NCI-H526 (cell line): ENCODE measurements at places on chromosomes 6 and 20.

DNA sequence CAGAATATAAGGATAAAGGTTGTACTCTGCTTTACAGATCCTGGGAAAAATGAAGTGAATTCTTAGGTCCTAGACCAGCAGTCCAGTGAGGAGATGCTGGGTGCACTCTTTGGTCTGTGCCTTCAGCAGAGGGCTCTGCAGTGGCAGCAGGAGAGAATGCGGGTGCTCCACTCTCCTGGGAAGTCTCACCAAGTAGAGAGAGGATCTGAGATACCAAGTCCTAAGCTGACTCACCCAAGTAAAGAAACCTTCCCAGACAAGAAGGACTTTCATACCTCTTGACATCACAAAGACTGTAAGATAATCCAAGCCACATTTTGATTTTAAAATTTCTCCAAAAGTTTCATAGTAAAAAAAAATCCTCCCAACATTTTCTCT, 116.9 kb upstream of the EMILIN3 start:
- no peak for DNase-seq

DNA sequence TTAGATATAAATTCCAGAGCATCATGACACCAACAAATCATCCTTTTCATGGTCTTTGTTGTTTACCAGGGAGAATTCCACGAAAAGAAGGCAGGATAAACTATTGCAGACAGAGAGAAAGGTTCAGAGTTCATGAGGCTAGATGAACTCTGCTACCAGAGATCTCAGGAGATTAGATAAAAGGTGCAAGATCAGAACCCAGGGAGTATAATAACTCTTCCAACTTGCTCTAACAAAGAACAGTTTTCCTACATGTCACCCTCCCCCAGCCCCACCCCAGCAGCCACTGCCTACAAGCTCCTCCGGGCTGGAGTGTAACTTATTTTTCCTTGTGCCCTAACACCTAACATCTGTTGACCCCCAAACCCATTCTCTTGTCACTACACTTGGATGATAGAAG, 13.9 kb upstream of the CITED2 start:
- DNase-seq: no peak

GRCh38 chr20:16528078-16528477, 45.2 kb downstream of the KIF16B start:
- DNase-seq: peak; percentile 57

DNA sequence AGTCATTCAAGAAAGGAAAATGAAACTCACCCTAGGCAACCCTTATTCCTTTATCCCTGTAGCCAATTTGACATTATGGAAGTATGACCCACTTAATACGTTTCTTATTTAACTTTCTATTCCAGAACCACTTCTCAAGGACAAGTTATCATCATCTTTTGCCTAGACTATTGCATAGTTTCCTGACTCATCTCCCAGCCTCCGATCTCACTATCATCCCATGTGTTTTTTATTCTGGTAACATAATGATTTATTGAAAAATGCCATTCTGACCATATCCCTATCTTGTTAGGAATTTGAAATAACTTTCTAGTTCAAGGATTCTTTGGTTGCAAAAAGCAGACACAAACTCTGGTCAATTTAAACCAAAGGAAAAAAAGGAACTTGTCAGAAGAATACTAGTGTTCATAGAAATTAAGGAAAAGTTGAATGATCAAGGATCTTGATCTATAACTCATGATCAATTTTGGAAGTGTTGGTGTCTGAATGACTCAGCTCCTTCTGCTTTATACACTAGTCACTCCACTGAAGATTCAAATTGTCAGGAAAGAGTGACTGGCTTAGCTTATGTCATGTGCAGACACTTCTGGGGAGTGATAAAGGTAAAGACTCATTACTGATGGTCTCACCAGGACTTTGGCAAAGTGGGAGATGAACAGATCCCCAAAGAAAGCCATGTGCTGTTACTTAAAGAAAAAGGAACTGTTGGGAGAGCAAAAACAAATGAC, 8.5 kb upstream of the TINAG start:
- no peak for DNase-seq

GRCh38 chr6:40439026-40439800, 148.0 kb downstream of the LRFN2 start:
- DNase-seq: peak; percentile 14

DNA sequence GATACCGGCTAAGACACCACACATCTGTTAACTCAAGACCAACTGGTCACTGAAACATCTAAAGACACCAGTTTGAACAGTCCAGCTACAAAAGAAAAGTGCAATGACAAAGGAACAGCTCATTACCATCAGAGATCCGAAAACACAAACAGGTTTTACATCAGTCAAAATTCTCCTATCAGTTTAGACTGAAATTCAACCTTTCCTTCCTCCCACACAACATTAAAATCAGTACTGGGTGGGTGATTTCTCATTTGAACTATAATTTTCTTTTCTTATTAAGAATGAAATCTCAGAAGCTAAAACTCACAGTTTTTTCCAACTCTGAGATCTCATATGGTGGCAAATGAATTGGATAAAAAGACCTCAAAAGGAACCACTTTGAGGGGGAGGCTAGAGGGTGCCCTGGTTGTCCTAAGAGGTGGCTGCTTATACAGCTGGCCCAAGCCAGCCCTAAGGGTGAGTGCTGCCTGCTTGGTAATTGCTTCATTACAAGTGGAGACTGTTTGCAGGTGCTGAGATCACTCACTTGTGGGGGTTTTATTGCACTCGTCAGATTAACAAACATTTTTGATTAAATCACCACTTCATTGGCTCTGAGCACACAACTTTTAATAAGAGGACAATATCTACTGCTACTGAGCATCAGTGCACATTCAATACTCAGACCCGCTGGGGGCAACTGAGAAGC, 4.3 kb downstream of the CCDC167 start:
- DNase-seq: no peak

- DNase-seq: no peak
Observed at GRCh38 chr6:46526607-46527006, 35.4 kb upstream of the RCAN2 start.

GRCh38 chr6:10460096-10460495, 45.2 kb upstream of the TFAP2A start:
- no peak for DNase-seq

DNA sequence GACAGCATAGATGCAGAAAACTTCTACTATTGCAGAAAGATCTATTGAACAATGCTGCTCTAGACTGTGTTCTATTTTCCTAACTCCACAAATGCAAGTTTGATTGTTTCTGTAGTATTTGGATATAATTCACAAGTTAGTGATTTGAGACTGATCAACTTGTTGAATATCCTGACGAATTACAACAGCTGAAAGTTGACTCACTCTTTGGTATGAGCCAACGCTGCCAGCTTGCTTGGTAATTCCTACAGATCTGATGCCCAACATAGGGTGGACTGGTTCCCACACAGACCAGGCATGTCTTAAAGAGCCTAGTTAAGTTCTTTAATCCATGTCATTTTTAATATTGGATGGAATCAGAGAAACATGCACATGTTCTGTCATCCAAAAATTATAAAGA, 231.0 kb upstream of the RAB32 start:
- DNase-seq: no peak

DNA sequence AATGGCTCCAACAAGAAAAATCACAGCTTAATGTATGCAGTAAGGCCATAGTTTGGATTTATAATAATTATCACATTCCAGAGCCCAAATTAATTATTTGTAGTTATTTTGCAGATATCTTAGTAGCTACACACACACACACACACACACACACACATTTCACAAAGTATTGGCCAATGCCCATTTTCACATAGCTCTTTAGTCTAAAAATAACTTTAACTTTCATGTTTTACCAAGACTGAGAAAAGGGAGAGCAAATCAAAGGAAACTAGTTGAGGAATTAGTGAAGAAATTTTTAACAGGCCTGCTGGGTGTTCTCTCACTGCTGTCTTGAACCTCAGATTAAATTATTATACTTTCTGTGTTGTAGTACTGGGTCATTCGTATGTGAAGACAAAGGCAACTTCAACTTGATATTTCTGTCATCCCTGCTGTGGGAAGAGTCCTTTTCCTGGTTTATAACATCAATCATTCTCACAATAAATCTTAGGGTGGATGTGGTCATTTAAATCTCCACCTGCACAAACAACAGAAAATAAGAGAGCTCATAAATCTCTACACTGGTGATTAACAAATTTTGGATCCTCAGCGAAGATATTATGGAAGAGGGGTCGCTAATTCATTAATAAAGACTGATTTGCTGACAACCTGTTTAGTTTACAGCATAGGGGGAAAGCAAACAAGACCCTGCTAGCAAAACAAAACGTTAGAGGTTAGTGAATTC, 1.6 kb upstream of the TCF21 start:
- DNase-seq: no peak

- DNase-seq: no peak
Observed at GRCh38 chr6:26415791-26416190, 13.7 kb downstream of the BTN3A1 start.

DNA sequence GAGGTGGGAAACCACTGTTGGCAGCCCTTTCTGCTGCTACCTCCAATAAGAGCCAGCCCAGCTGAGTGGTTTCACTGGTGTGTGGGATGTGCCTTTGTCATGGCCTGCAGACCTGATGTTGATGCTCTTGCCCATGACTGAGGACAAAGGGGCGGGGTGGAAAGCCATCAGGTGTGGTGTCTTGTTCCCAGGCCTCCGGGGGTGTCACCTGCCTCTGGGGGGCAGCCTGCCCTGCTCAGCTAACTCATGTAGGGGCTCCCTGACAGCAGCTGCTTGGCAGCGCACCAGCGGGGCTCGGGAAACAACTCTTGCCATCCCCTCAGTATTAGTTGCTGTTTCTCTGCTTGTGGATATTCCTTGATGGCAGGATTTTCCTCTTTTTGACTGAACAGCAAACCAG, 91.3 kb downstream of the LYRM2 start:
- no peak for DNase-seq
